ENCODE measurements at places on chromosomes 5 and 9.

GRCh38 chr5:132510076-132510475 is 19.5 kb upstream of the IRF1 start:
- no peak for DNase-seq

- DNase-seq, result peak; percentile 89
Observed at GRCh38 chr9:37984672-37985611, 81.0 kb upstream of the SLC25A51 start.

DNA sequence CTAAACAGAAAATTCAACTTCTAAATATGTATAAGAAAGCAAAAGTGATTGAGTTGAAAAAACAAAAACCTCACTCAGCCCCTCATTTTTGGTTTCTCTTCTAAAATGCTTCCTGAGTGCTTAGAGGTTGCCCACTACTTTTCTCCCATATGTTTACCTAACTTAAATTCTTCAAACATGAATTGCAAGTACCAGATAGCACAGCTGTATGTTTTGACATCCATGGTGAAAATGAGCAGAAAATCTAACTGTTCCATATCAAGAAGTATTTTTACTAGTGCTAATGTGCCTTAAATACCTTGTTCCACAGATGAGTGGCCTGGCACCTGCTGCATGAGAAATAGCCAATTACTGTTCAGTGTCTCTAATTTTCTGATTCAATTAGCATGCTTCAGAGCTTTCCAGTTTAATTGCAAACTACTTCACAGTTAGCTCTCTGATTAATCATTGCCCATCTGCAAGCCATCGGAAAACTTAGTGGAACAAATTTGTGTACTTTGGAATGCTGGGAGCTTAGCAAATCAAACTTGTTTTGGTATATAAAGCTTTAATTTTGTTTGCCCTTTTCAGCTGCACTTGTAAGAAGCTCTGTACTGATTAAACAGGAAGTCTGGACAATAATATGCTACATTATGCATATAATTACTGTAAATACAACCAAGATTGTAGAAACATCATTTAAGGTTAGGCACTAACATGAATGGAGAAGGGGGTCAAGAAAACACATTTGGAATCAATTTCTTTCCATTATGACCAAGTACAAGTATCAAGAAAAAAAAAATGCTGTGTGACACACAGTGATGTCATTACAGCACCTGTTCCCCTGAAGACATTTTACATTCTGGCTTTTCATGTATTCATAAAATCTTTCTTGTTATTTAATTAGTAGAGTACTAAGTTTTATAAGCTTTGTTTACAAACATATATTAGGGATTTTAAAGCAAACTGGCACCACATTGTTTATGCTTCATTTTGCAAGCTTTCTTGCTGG is 65.6 kb downstream of the POU5F2 start:
- peak; percentile 77 for DNase-seq

DNA sequence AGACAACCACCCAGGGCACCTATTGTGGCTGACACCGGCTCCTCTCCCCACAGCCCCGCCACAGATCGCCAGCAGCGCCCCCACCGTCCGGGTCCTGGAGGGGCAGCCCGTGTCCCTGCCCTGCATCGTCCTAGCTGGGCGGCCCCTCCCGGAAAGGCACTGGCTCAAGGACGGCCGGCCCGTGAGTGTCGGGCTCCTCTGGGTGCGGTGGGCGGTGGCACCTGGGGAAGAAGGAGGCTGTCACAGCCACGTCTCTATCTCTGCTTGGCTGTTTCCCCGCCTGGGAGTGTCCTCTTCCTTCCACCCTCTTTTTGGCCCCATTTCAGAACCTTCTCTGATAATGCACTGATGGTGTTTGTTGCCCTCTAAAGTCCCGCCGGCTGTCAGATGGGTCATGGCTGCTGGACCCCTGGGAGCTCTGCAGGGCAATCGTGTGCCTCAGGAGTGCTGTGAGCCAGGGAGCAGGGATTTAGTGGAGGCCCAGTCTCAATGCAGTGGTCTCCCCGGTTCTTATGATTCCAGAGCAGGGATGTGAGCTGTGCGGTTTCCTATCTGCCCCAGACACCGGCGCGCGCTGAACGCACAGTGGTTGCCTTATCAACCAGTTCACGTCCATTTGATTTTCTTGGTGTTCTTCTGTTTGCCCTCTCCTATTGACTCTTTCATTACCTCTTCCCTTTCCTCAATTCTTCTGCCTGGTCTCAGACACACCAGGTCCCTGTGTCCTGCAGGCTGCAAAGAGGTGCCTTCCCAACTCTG is 55.3 kb downstream of the HMCN2 start:
- no peak for DNase-seq

DNA sequence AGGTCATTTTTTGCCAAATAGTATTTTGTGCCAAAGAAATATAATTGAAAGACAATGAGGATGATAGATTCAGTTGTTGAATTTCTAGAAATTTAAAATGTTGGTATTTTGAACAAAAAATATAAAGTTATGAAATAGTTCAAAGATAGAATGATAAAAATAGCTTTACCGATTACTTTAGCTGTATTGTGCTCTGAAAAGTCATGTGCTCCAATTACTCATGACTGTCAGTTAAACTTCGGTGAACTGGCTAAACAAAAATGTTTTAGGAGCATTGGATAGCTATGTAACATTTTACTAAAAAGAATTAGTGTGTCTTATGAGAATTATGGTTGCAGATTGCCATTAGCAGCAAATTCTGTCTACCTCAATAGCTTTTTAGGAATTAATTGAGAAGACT is 177.3 kb upstream of the VCAN start:
- no peak for DNase-seq

DNA sequence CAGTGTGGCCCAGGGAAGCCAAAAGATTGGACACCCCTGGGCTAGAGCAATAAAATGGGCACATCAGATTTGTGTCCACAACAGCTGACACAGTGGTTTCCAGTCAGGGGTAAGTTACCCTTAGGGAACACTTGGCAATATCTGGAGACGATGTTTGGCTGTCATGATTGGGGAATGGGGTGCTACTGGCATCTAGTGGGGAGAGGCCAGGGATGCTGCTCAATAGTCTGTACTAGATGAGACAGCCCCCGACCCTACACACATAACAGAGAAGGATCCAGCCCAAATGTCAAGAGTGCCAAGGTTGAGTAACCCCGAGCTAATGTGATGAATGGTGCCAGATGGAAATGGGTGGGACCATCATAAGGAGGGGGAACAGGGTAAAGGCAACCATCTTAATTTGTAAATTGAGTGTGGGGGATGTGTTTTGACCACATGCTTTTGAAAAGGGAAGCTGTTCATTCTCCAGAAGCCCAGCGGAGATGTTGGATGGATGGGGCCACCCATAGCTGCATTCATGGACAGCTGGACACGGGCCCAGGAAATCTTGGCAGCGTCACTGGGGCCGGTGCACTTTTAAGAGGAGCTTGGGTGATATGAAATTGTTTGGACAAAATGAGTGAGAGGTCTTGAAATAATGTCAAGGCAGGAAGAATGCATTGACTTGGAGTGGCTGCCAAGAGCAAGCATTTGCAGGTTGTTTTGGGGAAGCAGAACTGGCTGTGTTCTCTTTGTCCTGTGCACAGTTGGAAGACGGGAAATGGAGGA is 33.4 kb downstream of the SYK start:
- DNase-seq, result peak; percentile 93

DNA sequence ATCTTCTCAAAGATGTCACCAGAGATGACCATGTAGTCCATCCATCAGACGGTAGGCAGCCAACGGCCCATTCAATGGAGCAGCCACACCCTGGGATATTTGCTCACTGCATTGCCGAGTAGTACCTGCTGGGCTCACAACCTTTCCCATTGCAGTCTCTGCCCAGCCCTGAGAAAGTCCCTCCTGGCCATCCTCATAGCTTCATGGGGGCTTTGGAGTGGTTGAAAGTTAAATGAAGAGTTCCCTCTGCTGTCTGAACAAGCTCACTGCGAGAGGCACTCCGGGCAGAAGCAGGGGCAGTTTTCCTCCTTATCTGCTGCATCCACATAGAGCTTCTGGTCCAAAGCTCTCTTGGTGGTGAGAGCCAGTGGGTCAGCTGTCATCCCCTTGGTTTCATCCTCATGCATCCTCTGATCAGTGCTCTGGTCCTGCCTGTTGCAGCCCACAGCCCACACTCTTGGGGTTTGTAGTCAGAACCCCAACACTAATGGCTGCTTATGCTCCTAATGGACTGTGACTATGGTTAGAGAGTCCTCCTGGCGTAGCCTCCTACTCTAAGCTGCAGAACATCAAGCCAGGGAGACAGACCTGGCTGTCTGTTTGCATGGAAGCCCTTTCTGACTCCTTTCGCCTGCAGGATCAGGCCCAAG is 23.3 kb downstream of the TNFSF8 start:
- DNase-seq, result peak; percentile 50

GRCh38 chr5:14901462-14902051 is 30.0 kb upstream of the ANKH start:
- DNase-seq, result no peak

DNA sequence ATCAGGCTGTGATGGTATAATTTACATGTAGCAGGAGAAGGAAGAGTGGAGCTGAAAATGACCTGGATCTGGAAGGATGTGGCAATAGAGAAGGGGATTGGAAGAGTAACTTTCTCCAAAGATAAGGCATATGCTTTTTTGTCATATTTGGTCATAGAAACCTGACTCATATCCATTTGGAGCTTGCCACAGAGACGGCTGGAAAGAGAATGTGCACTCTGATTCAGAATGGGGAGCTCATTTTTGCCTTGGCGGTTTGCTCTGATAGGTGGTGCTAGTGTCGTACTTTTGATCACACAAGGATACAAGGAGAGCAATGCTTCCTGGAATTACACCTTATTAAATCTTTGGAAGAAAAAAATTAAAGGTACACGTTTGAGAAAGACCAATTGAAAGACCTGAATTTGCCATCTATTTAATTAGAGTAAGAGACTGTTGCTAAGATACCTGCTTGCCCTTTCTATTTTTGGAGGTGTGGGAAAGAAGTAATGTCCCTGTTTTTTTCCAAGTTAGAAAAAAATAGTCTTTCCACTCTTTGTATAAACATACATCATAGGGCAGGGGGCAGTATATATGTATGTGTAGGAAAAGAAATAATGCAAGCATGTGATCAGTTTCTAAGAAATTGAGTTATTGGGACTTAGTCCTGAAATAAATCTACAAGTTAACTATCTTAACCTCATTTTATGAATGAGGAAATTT is 5.4 kb downstream of the LSM11 start:
- DNase-seq, result no peak

DNA sequence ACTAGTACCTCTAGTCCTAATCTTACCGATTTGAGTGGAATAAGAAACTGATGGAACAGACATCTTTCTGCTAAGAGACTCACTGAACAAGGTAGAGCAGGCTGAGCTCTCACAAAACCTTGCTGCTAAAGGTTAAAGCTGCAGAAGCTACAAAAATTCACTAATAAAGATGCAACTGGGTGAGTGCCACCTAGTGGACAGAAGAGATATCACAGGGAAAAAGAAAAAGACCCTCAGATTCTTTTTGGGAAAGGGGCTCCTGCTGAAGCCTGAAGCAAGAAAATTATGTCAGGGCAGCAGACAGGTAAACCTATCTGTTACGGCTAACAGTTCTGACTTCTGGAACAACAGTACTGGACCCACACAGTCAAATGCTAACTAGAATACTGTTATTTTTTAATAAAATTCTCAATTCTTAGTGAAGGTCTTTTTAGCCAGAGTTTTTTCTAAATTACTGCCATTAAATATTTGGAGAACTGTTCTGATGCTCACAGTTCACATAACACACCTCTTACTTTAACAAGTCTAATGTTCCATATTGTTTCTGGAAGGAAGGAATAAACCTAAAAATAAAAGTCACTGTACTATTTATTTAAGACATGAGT is 51.2 kb downstream of the DIAPH1 start:
- DNase-seq, result no peak

- DNase-seq, result no peak
Observed at GRCh38 chr9:108664309-108665255, 191.2 kb downstream of the ACTL7B start.

DNA sequence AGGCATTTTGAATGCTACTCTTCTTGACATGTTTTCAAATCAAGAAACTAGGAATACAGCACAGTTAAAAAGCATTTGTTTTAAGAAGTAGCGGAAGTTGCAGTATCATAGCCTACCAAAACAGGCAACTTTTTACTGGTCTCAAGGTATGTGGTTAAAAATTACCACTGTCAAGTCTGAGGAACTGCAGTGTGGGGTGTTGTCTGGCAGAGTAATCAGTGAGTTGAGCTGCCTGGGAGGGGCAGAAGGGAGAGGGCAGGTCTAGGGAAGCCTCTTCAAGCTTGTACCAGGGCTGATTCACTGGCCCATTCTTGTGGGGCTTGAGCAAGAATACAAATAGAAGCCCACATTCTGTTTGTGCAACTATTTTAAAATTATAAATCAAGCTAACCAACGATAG is 42.4 kb upstream of the SV2C start:
- DNase-seq, result no peak

DNA sequence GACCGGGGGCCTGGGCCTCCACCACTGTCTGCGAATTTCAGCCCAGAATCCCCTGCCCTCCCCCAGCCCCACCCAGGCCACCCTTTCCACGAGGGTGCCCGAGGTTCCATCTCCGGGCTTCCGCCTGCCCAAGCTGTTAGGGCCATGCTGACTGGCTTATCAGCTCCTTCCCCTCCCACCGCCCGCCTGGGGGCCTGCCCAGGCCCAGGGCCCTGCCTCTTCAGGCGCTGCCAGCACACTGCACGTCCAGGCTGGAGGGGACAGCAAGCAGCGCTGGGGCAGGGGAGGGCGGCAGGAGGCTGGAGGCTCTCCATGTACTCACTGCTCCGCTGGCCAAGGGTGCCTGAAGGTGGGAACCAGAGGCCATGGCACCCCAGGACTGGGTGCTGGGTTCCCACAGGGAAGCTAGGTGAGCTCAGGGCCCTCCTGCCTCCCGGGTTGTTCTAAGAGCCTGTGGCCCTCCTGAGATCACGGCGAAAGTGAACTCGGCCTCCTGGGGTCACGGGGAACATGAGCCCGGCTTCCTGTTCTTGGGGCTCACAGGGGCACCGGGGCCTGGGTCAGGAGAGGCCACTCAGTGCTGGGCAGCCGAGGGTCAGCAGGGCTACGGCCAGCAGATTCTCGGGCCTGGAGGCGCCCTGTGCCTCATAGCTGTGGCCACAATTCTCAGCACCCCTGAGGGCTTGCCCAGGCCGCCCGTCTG is 57.7 kb upstream of the EGFL7 start:
- no peak for DNase-seq

- no peak for DNase-seq
Observed at GRCh38 chr9:107243742-107244141, 39.3 kb upstream of the RAD23B start.

GRCh38 chr5:147559749-147560148 is 49.9 kb upstream of the DPYSL3 start:
- no peak for DNase-seq

GRCh38 chr5:180333661-180334060 is 19.5 kb downstream of the GFPT2 start:
- DNase-seq, result no peak

GRCh38 chr5:81685471-81685870 is 65.4 kb downstream of the SSBP2 start:
- no peak for DNase-seq

DNA sequence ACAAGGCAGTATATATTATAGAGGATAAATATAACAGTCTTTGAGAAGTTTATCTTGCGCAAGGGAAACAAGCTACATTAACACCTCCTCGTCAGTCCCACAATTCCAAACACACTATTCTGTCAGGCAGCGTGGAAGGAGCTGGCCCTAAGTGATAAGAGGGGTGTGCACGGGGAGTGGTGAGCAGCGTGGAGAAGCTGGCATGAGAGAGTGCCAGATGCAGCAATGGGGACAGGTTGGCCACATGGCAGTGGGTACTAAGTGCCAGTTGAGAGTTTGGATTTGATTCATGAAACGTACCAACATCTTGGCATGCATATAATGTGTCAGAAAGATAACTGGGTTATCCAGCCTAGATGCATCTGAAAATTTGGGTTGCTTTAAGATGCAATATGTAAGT is 460.2 kb downstream of the ICE1 start:
- no peak for DNase-seq

- peak; percentile 81 for DNase-seq
Observed at GRCh38 chr9:137550231-137550621, at the start of gene PNPLA7. PNPLA7 (minus strand) TSS chr9:137550402; CDS start chr9:137550197, 205 bp downstream.

Data from COR-L47 (cell line).